Camera-type eye (tissue), 1 donor: ENCODE measurements at places on chromosomes 2 and 18. TPM values are rescaled to one million over a fixed set of nuclear protein-coding genes. Genes with fewer than 3 reads are reported as not detected.

The PLCD4 gene
- total RNA-seq: 29.4 TPM

The PCBP1 gene
- 101 TPM for total RNA-seq

The LRATD1 gene
- total RNA-seq: 24.7 TPM

The DNAJC5G gene
- not detected for total RNA-seq

The SIX3 gene
- 35.2 TPM for total RNA-seq

The RNU2-63P gene
- total RNA-seq: not detected

The TMEM198 gene
- 8.6 TPM for total RNA-seq

The GAL3ST2 gene
- total RNA-seq: 0.71 TPM

The NPPC gene
- total RNA-seq: 5.2 TPM

The ADD2 gene
- 64.5 TPM for total RNA-seq

The STAT4 gene
- 5.8 TPM for total RNA-seq

The SCN1A gene
- 10.5 TPM for total RNA-seq

The KATNAL2 gene
- total RNA-seq: 4.6 TPM

The SLC23A3 gene
- 1.3 TPM for total RNA-seq

The ARHGAP15 gene
- total RNA-seq: 20.8 TPM

The COLEC12 gene
- total RNA-seq: 67.2 TPM

The RRM2 gene
- total RNA-seq: 14.7 TPM

The FN1 gene
- total RNA-seq: 592 TPM

The RNF125 gene
- 4.1 TPM for total RNA-seq

The GREB1L gene
- 14.9 TPM for total RNA-seq

The UPP2 gene
- 0.33 TPM for total RNA-seq

The RGPD3 gene
- total RNA-seq: 1.3 TPM

The LIPG gene
- total RNA-seq: 20.2 TPM

The DAPL1 gene
- total RNA-seq: 64.9 TPM

The ASB18 gene
- total RNA-seq: not detected

The VSNL1 gene
- 12.9 TPM for total RNA-seq

The REEP1 gene
- total RNA-seq: 34.9 TPM

The NT5C1B gene
- total RNA-seq: not detected

The LRRC30 gene
- total RNA-seq: 0.49 TPM

The DLGAP1 gene
- 25.9 TPM for total RNA-seq

The PSMA8 gene
- total RNA-seq: not detected

The PTH2R gene
- total RNA-seq: 4.2 TPM

The IGFBP2 gene
- total RNA-seq: 169 TPM

The CCDC138 gene
- 35.0 TPM for total RNA-seq

The CROCC2 gene
- 0.16 TPM for total RNA-seq

The TUBA3E gene
- total RNA-seq: not detected

The CCNYL1 gene
- 17.6 TPM for total RNA-seq

The ADCYAP1 gene
- total RNA-seq: 2.3 TPM

The CIB4 gene
- not detected for total RNA-seq

The SPEG gene
- total RNA-seq: 17.4 TPM

The SERPINB2 gene
- 2.0 TPM for total RNA-seq

The DNER gene
- 83.2 TPM for total RNA-seq

The CPLX4 gene
- total RNA-seq: 46.1 TPM

The SUPT7L gene
- total RNA-seq: 42.6 TPM

The ACKR3 gene
- total RNA-seq: 26.8 TPM

The EFR3B gene
- total RNA-seq: 32.6 TPM

The CXCR4 gene
- 95.7 TPM for total RNA-seq

The C1QL2 gene
- 4.1 TPM for total RNA-seq

The PLEKHH2 gene
- 36.6 TPM for total RNA-seq

The SP140 gene
- total RNA-seq: 0.49 TPM

The GALNT5 gene
- 8.3 TPM for total RNA-seq

The SLC9A4 gene
- 0.55 TPM for total RNA-seq
